ENCODE measurements at places on chromosomes 3 and 15.

GRCh38 chr3:62093025-62093424, 280.3 kb downstream of the FEZF2 start:
- no peak for DNase-seq

GRCh38 chr3:50588759-50589433, 19.6 kb downstream of the HEMK1 start:
- no peak for DNase-seq

GRCh38 chr3:160435095-160435494, 14.5 kb downstream of the TRIM59 start:
- DNase-seq = no peak

- no peak for DNase-seq
Measured at GRCh38 chr3:33430061-33430460, 10.1 kb downstream of the UBP1 start.

All from stimulated activated CD4-positive, alpha-beta T cell treated with anti-CD3 and anti-CD28 coated beads, Interleukin-15, amount 100 ng/mL, for 1 hour (primary cell).